Frontal cortex (tissue), 4 donors: ENCODE measurements at places on chromosomes 12 and 14.

DNA sequence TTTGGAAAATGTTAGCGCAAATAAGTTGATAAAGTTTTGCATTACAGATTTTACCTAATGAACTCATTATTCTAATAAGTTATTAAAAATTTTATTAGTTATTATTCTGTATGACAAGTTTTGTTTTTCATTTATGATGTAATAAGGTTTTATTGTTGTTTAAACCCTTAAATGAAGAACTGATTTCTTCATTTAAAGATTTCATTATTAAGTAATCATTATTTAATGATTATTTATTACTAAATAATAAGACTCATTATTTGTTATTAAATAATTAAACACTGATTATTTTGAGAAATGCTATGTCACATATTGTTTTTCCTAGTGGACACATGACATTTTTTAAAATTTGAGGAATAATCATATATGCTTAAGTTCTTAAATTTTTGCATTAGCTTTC is 34.2 kb downstream of the USP15 start:
- DNase-seq = no peak

- DNase-seq = no peak
Observed at GRCh38 chr14:22847661-22848341, 11.4 kb downstream of the MMP14 start.

DNA sequence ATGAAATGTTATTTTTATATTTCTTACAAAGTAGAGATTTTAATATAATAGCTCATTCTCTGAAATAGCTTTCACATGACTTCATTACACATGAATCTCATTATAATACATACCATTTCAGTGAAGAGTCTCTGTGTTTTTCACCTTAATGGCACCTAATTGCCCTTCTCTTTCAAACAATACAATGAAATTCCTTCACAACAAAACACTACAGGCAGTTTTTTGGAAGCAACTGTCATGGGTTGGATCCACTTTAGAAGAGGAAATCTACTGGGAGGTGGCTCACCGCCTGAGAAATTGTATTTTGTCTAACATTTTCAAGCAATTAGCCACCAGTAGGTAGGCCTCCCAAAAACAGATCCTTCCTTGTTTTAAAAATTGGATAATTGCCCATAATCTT is 40.3 kb upstream of the RGS6 start:
- DNase-seq = no peak

DNA sequence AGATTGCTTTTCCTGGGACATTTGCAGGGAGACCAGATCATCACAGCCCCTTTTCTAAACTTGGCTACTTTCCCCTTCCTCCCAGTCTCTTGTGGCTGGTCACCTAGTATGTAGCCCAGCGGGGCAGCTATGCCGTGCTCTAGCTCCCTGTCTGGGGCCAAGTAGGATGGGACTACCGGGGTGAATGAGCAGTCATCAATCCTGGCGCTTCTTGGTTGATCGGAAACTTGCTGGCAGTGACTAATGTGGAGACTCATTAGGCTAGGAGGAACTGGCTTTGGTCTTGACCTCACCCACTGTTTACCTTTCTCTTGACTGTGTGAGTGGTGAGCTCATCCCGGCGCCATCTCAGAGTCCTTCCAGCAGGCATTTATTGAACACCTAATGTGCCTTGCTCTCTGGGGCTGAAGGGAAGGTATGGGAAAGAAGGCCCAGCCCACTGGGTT is 15.9 kb downstream of the PLEKHG3 start:
- DNase-seq = no peak

DNA sequence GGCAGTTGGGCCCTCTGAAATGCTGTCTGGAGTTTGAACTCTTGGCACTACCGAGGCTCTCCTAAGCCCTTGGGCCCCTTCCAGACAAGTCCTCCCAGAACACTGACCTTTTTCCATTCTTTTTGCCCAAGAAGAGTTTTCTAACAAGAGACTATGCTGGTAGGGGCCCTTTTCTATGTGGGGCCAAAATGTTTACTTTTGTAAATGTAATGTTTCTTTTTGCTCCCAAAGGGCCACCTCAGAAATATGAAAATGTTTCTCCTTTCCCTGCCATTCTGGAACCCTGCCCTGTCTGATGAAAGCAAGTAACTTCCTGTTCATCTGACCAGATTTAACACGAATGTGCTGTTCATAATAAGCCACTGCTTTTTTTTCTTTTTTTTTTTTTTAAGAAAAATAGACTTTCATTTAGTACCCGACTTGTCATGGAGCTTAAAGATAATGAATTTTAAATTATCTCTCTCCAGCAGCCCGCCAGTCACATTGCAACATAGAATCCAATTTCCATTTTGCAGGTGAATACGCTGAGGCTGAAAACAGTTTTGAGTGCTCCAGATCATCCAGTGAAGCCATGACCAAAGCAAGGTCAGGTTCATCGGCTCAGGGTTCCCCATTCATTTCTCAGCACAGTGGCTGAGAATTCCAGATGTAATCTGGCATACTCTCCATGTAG is 169.9 kb downstream of the DPF3 start:
- DNase-seq = no peak
